ENCODE measurements at places on chromosomes 6 and 20. TPM values are rescaled to one million over a fixed set of nuclear protein-coding genes. Genes with fewer than 3 reads are reported as not detected.

Gene FAM83C
- polyA plus RNA-seq = not detected

Gene VSX1
- polyA plus RNA-seq = not detected

Gene SNX21
- polyA plus RNA-seq = 11.5 TPM

Gene RCAN2
- 26.9 TPM for polyA plus RNA-seq

Gene RGS17
- 2.3 TPM for polyA plus RNA-seq

Gene CALHM6
- 5.5 TPM for polyA plus RNA-seq

Gene SEMG1
- polyA plus RNA-seq = not detected

Gene THBD
- 4.2 TPM for polyA plus RNA-seq

Gene TNXB
- polyA plus RNA-seq = 4.6 TPM

Gene BACH2
- 11.5 TPM for polyA plus RNA-seq

Gene GSTA4
- polyA plus RNA-seq = 107 TPM

Gene PROKR2
- not detected for polyA plus RNA-seq

Gene RRAGD
- 39.2 TPM for polyA plus RNA-seq

Gene FERMT1
- 3.7 TPM for polyA plus RNA-seq

Gene SHLD1
- 8.5 TPM for polyA plus RNA-seq

Gene TUBB1
- polyA plus RNA-seq = 3.4 TPM

Gene ABCF1
- polyA plus RNA-seq = 55.7 TPM

Gene NKAPL
- polyA plus RNA-seq = 0.91 TPM

Gene CTAGE9
- polyA plus RNA-seq = not detected

Gene HSPA12B
- polyA plus RNA-seq = 37.2 TPM

Gene C4A
- 17.0 TPM for polyA plus RNA-seq

Gene MAP7
- 0.94 TPM for polyA plus RNA-seq

Gene SLC22A7
- 0.60 TPM for polyA plus RNA-seq

Gene POLR3F
- polyA plus RNA-seq = 20.0 TPM

Gene TUBB2B
- polyA plus RNA-seq = 109 TPM

Gene ADAM33
- 15.3 TPM for polyA plus RNA-seq

Gene BMP6
- polyA plus RNA-seq = 7.1 TPM

Gene SIRPA
- polyA plus RNA-seq = 28.5 TPM

Gene XKR7
- polyA plus RNA-seq = 0.30 TPM

Gene OOEP
- polyA plus RNA-seq = not detected

Gene PPP1R3G
- polyA plus RNA-seq = 2.0 TPM

Gene ZNF311
- 6.7 TPM for polyA plus RNA-seq

Gene NNAT
- 100 TPM for polyA plus RNA-seq

Gene SRSF12
- polyA plus RNA-seq = 7.7 TPM

Gene RPS6KA2
- polyA plus RNA-seq = 34.5 TPM

Gene MCM3
- 136 TPM for polyA plus RNA-seq

Gene ZSCAN12
- 10.9 TPM for polyA plus RNA-seq

All from left renal pelvis (tissue), 4 donors.